ENCODE measurements at places on chromosomes 2 and 18.

GRCh38 chr18:68431111-68431921, 283.6 kb downstream of the TMX3 start:
- no peak for DNase-seq

GRCh38 chr2:49827366-49827765, 673.1 kb upstream of the FSHR start:
- no peak for DNase-seq

- no peak for DNase-seq
These were observed 52.8 kb downstream of the GALNT1 start for GRCh38 chr18:35634323-35634722.

DNA sequence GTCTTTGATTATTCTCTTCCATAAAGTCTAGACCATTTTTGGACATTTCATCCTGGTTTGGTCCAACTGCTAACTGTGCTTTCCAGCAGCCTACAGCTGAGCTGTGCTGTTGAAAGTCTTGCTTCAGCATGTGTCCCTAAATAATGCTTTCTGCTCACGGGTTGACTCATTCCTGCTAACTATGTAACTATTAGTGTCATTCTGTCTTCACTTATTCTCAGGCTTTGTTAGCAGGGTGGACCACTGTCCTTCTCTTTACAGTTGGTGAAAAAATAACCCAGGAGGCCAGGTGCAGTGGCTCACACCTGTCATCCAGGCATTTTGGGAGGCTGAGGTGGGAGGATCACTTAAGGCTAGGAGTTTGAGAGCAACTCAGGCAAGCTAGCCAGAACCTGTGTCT, 8.9 kb downstream of the ADAM23 start:
- DNase-seq, result no peak

DNA sequence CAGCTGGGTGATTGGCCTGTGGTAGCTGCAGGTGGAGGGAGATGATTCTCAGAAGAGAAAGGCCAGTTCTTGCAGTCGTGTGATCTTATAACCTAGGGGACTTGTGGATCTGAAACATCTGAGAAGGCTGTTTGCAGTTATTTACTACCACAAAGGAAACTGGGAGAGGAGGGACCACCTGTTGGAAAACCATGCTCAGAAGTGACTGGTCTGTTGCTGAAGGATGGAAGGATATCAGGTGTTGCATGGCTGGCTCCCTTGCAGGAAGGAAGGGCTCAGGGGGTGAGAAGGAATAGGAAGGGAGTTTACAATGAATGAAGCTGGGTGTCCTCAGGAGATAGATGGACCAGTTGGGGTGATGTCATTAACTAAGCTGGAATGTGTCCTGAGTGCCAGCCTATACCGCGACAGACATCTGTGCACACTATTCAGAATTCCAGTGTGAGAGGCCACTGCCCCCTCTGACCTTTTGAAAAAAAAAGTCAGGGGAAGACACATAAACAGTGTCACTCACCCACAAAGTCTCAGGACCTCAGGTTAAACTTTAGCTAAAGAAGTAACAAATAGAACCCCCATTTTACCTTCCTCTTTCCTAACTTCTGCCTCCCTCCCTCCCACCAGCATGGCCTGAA, 17.5 kb downstream of the IGFBP2 start:
- DNase-seq, result no peak

DNA sequence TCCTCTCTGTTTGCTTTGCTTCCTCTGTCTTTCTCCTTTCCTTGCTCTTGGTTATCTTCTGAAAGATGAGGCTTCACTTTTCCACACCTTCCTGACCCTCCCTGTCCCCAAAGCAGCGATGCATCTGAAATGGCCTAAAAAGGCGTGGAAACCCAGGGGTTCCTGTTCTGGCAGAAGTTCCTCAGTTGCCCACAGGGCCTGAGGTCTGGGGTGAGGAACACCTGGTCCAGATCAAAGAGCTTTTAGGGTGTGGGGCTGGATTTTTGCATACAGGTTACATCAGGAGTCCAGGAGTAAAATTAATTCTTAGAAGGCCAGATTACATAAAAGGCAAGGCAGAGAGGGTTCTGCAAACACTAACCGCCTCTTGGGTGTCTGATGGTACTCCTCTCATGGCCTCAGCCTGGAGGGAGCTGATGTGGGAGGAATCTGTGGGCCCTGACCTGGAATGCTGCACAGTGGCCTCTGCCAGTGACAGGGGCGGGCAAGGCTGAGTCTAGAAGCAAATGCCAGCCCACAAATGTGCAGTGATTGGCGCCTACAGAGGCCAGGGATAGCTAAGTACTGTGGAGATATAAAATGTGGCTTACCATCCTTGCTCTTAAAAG, 41.8 kb downstream of the INPP4A start:
- DNase-seq, result no peak

GRCh38 chr18:57764087-57764486, 39.0 kb downstream of the ATP8B1 start:
- DNase-seq, result no peak

DNA sequence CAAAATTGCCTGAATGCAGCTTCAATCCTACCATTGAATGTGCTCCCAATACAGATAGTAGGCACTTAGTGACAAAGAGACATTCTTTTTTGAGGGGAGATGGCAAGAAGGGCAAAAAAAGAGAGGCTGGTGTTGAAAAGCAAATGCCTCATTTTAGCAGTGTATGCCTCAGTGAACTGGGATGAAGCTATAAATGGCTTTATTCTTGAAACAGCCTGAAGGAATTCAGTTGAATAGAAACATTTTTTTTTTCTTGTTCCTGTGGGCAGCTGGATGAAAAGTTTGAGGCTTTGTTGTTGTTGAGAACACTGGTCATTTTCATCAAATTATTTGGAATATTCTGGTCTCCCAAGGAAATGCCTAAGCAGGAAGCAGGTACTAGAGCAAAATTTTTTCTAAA, 228.9 kb downstream of the RNF144A start:
- DNase-seq, result no peak

- DNase-seq, result no peak
These were observed 188.1 kb upstream of the FANCL start for GRCh38 chr2:58429014-58429875.

GRCh38 chr2:134679745-134680144, 39.1 kb downstream of the TMEM163 start:
- peak; percentile 43 for DNase-seq

- DNase-seq, result no peak
These were observed 173.8 kb downstream of the SEPTIN10 start for GRCh38 chr2:109439986-109440385.

- no peak for DNase-seq
These were observed 583.0 kb downstream of the THSD7B start for GRCh38 chr2:137348301-137348700.

GRCh38 chr2:99389371-99389770, 52.2 kb downstream of the EIF5B start:
- no peak for DNase-seq

GRCh38 chr18:54173980-54174630, 50.4 kb downstream of the MBD2 start:
- no peak for DNase-seq

- no peak for DNase-seq
These were observed 84.9 kb downstream of the DGKD start for GRCh38 chr2:233439191-233439590.

- no peak for DNase-seq
These were observed 10.5 kb upstream of the CDK15 start for GRCh38 chr2:201795607-201796477.

- peak; percentile 17 for DNase-seq
These were observed at the start of gene MTCL1 for GRCh38 chr18:8705238-8705960. TSS of gene MTCL1 (plus strand) at chr18:8705556. CDS start at chr18:8705661, 105 bp downstream.

GRCh38 chr2:226763320-226763719, 36.3 kb downstream of the IRS1 start:
- no peak for DNase-seq

DNA sequence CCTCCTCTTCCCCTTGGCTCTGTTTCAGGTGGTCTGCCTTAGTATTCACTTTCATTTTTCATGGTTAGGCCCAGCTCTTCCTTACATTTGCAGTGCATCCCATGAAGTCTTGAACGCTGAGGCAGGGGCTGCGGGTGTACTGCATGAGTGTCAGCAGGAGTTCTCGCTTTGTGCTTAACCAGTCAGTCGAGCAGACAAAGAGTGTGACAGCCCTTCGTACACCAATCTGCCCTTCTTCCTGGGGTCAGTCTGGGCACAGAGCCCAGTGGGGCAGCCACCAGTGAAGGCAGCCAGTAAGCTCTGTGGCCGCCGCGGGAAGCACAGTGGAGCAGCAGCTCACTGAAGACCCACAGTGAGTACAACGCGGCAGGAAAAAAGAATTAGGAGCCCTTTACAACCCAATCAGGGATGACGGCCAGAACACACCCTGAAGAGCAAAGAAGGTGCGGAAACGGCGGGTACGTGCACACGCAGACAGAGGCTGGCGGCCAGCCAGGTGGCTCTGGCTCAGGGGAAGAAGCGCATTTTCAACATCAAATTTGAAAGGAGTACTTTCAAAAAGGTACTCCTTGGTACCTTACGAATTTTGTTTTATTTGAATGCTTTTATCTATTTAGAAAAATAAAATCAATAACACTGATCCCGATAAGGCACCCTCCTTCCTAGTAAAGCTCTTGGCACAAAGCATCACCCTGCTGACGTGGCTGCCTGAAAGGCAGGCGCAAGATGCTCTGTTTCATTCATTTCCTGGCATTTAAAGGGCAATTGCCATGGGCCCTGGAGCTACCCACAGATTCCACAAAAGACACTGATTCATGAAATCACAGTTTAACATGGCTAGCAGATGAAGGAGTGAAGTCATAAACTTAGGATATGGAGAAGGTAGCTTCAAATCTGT, 47.0 kb upstream of the SEMA4C start:
- DNase-seq, result no peak

DNA sequence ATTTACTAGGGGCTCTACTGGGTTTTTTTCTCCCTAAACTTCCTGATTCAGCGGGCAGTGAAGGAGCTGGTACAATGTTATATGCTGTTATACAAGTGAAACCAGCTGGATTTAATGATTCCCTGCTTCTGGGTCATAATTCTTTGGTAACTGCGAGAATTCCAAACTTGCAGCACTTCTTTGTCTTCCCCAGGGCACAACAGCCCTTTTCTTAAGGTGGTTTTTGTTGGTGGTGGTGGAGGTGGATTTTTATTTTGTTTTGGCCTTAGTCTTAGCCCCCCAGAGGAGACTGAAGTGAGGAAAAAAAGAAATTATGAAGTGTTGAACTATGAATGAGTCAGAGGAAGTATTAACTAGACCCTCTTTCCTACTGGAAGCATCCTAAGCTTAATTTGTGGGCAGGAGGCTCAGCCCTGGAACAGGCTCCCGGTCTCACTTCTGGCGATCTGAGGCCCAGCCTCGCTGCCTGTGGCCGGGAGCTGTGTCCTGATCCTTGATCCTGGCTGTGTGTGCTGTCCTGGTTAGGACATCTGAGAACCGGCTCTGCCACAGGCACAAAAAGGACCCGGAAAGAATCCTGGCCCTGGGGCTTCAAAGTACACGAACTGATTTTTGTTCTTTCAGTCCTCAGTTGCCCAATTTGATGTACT, 141.9 kb downstream of the LYPD6B start:
- DNase-seq, result no peak

- no peak for DNase-seq
These were observed 3.1 kb upstream of the CELF4 start for GRCh38 chr18:37568671-37569070.

DNA sequence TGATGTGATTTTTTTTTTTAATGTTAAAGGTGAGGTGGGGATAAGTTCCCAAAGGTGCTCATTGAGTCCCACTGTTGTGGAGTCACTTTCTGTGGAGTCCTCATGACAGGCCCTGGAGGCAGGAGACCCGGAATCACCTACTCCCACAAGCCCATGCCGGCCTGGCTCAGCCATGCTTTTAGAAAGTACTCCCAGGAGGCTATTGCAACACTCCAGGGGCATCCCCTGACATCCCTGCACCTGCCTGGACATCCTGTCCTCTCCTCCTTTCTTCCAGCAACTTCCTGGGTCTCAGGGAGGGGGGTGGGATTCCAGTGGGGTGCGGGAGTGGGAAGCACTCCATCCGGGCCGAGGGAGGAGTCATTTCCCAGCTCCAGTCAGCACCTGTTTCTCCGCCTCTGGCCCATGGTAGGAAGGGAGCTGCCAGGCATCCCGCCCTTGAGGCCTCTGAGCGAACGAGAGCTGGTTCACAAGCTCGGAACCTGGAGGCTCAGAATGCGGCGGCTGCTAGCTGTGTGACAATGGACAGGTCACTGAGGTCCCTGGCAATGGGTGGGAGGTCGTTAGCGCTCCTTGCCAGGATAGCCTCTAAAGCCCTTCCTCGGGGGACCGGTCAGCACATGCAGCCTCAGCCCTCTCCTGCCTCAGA, 163.9 kb upstream of the ID2 start:
- no peak for DNase-seq

GRCh38 chr18:46262856-46263255, 158.7 kb downstream of the HAUS1 start:
- DNase-seq, result no peak

DNA sequence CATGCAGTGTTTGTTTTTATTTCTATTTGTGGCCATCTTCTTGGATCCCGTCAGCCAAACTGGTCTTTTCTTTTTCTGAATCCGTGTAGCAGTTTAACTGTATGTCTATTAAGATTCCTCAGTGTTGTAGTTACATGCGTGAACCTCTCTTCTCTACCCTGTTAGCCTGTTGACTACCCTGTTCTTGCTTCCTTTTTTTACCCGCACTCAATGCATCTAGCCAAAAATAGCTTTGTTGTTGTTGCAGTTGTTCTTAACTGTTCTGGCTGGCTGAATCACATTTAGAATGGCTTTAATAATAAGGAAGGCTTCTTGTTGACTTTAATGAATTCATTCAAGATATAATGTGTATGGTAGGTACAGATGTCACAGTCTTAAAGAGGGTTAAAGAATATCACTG, 137.1 kb downstream of the LCLAT1 start:
- DNase-seq, result no peak

- no peak for DNase-seq
These were observed 400.3 kb downstream of the MTX2 start for GRCh38 chr2:176669398-176670174.

GRCh38 chr2:29817801-29818680, 103.3 kb downstream of the ALK start:
- no peak for DNase-seq

- no peak for DNase-seq
These were observed 35.4 kb downstream of the ZNF804A start for GRCh38 chr2:184633726-184634125.

- DNase-seq, result no peak
These were observed 195.1 kb downstream of the KCNE4 start for GRCh38 chr2:223247136-223247535.

DNA sequence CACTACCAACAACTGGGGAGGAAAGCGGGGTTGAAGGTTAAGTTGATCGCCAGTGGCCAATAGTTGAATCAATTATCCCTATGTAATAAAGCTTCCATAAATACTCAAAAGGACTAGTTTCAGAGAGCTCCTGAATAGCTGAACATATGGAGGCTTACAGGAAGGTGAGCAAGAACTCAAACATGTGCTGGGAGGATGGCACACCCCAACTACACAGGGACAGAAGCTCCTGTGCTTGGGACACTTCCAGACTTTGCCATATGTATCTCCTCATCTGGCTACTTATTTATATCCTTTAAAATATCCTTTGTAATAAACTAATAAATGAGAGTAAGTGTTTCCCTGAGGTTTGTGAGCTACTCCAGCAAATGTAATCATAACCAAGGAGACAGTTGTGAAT, 115.7 kb downstream of the HNMT start:
- DNase-seq, result no peak

DNA sequence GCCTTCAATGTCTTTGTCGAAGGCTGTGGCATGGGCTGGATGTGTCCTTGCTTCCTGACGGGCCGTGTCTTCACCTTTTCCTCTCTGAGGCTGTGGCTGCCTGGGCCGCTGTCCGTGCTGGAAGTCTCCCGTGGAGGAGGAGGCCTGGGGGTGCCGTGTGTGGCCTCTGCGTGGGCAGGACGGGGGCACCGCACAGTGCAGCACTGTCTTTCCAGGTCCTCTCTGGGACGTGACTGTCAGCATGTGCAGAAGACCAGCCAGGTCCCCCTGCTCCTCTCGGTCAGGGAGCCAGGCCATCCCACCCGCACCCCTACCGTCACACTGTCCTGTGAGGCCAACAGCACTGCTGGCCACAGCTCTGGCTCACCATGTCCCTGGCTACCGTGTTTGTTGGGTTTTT, 64.4 kb upstream of the ZNF236 start:
- no peak for DNase-seq
